ENCODE measurements at places on chromosomes 2 and 18.

- no peak for DNase-seq
Observed at GRCh38 chr2:120369250-120369649, 23.3 kb downstream of the INHBB start.

DNA sequence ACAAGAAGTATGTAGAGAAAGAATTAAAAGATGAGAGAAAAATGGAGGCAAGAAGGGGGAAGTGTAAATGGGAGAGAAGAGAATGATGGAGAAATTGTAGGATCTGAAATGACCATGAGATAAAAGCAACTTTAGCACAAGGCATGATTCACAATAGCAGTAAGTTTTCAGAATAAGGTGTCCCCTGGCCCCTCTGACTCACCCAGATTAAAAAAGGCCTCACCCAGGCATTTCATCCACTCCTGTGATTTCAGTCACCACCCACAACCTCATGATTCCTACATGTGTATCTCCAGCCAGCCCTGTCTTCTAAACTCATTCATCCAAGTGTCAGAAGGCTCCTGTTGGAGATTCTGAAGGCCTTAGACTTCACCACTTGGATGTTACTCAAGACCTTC, 56.6 kb downstream of the SP100 start:
- peak; percentile 41 for DNase-seq

DNA sequence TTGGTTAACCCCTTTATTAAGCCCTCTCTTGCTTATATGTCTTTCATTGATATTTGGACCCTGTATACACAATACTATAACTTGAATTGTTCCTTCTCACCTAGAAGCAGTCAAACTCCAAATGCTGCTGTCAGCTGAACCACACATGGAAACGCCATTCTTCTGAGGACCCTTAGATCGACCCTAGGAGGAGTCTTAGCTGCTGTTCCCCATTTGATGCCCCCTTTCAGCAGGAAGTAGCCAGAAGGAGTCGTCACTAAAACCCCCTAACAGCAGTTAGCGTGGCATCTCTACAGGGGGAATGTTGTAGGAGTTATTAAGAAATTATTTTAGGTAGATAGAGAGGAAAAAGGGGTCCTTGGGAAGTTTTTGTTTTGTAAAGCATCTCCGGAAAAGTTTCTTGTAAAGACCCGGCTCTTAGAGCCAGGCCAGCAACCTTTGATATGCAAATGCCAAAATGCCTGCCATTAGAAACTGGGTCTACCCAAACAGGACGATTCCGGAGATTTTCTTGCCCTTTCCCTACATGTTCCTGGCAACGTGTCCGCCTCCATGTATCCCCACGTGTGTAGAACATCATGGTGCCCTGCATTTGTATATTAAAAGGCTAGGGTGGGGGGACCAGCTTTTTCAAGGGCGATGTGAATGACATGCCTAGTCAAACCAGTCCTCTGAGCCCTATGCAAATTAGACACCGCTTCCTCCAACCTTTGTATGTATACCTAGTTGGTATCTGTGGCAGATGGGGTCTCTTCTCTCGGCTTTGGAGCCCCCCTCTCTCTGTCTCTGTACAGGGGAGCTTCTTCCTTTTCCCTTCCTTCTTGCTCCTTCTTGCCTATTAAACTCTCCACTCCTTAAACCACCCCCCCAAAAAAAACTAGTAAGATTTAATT, 638.4 kb upstream of the POU3F3 start:
- no peak for DNase-seq

DNA sequence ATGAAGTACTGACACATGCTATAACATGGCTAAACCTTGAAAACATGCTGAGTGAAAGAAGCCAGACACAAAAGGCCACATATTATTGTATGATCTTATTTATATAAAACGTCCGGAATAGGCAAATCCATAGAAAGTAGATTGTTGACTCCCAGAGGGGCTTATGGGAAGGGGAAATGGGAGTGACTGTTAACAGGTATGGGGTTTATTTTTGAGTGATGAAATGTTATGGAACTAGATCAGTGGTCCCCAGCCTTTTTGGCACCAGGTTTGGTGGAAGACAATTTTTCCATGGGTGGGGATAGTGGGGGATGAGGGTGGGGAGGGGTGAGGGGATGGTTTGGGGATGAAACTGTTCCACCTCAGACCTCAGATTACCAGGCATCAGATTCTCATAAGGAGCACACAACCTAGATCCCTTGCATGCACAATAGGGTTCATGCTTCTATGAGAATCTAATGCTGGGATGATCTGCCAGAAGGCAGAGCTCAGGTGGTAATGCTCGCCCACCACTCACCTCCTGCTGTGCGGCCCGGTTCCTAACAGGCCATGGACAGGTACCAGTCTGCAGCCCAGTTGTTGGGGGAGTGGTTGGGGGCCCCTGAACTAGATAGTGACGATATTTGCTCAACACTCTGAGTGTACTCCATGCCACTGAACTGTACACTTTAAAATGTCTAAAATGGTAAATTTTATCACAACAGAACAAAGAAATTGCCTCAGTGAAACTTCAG, 59.1 kb downstream of the EFEMP1 start:
- DNase-seq: no peak

GRCh38 chr2:237998530-237998929, 31.7 kb downstream of the UBE2F start:
- no peak for DNase-seq

- DNase-seq: no peak
Observed at GRCh38 chr18:44698518-44698917, 17.8 kb downstream of the SETBP1 start.

GRCh38 chr18:79248495-79249060, 147.2 kb upstream of the NFATC1 start:
- no peak for DNase-seq

GRCh38 chr2:223887127-223887526, 49.7 kb upstream of the AP1S3 start:
- DNase-seq: peak; percentile 44

DNA sequence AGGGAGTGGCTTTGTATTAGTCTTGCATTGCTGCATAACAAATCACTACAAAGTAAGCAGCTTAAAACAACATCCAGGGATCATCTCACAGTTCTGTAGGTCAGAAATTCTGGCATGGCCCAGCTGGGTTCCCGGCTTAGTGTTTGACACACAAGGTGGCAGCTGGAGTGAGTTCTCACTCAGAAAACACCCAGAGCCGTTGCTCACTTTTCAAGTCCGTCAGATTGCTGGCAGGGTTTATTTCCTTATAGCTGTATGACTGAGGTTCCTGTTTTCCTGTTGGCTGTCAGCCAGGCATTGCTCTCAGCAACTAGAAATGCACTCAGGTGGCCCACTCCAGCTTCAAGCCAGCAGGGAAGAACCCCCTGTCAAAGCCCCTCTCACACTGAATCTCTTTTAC, 324.1 kb downstream of the CCDC178 start:
- DNase-seq: peak; percentile 69

GRCh38 chr18:58091099-58091611, 47.1 kb downstream of the NEDD4L start:
- peak; percentile 57 for DNase-seq

- no peak for DNase-seq
Observed at GRCh38 chr2:159144776-159145614, 141.5 kb downstream of the WDSUB1 start.

DNA sequence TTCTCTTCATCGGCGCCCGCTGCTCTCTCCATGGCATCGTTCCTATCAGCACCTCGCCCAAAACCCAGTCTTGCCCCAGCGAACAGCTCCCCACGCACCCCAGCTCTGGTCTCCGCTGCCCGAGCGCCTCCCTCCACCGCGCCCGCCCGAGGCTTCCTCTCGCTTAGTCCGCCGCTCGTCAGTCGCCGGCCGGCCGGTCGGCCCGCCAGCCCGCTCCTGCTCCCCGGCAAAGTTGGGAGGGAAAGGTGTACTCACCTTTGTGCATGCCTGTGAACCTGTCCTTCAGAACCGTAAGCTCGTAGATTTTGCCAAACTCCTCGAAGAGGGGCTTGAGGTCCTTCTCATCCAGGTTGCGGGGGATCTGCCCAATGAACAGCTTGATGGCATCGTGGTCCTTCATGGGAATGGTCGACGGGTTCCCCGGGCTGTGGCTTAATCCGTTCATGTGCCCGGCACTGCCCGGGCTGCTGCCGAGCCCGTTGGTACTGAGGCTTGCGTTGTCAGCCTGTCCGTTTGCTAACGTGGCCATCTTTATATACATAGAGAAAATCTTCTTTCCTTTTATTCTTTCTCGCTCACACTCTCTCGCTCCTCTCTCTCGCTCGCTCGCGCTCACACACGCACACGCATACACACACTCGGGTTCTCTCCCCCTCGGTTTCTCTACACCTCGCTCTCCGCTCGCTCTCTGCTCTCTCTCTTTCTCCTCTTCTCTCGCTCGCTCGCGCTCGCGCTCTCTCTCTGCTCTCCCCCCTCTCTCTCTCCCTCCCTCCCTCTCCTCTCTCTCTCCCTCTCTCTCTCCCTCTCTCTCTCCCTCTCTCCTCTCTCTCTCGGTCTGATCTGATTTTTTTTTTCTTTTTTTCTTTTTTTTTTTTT, at the start of gene CELF4:
CELF4 (minus strand) TSS at position 698 of the 876 bp plus-strand sequence.
- no peak for DNase-seq

GRCh38 chr2:17979707-17980106, 101.2 kb downstream of the KCNS3 start:
- DNase-seq: no peak

DNA sequence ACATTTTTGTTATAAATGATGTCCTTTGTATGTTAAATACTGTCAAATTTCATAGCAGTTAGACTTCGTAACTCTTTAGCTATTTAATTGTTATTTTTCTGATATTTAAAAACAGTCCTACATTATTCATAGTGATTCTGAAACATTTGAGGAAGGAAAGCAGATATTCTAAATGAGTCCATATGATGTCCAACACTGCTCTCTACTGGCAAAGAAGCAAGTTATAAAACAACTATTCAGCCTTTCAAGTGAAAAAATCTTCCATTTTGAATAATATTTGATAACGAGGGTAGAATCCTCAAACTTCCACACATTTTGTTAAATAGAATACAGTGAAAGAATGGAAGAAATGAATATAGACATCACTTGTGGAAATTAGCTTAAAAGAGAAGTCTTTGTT, 220.8 kb downstream of the GULP1 start:
- peak; percentile 6 for DNase-seq

GRCh38 chr2:147227313-147227712, 617.5 kb upstream of the ACVR2A start:
- DNase-seq: no peak

GRCh38 chr2:235320326-235320725, 173.5 kb upstream of the AGAP1 start:
- DNase-seq: no peak

GRCh38 chr2:19347619-19348562, 10.5 kb downstream of the OSR1 start:
- DNase-seq: peak; percentile 85

DNA sequence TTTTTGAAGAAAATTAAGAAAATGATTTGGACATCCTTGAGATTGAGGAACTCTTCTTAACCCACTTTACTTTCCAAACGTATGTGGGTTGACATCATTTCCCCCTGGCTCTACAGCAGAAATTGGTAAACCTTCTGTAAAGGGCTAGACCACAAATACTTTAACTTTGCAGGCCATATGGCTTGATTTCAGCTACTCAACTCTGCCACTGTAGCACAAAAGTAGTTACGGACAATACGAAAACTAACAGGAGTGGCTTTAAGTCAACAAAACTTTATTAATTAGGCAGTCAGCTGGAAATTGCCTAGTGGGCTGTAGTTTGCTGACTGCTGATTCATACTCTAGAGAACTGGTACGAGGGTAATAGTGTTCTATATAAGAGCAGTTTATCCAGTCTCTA, 83.2 kb upstream of the DTNB start:
- DNase-seq: no peak

GRCh38 chr18:49651033-49651432, 89.2 kb downstream of the LIPG start:
- DNase-seq: no peak

- DNase-seq: no peak
Observed at GRCh38 chr2:241560162-241560882, 1.8 kb downstream of the BOK start.

- no peak for DNase-seq
Observed at GRCh38 chr2:48440103-48440390, 89.9 kb upstream of the STON1 start.

DNA sequence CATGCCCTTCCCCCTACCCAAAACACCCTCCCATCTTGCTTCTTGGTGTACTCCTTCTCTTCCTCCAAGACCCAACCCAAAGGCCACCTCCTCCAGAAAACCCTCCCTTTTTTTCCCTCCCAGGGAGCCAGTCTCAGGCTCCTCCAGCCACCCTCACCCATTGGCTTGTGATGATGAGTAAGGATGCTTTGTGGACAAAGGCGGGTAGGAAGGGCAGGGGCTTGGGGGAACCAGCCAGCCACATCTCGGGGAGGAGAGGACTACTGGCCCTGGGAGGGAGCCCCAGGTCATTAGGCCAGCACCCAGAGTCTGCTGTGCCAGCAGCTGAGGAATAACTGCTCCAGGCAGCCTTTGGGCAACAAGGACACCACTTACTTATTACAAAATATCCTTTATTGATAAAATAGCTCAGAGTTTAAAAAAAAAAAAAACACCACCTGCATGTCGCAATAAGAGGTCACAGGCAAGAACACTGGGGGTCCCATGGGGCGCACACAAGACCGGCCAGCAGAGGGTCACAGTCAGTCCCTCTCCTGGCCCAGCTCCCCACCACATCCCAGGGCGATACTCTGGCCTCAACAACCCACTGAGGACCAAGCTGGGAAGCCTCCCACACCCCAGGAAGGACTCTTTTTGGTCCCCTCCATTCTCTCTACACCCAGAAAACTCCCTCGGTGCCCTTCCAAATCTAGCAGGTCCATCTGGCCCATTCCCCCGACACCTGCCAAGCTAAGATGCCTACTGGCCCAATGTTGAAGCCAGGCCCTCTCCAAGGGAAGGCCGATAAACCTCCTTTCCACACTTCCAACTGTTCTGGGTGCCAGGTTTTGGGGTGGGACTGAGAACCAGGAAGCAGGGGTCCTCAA, 3.6 kb downstream of the ADRA2B start:
- DNase-seq: no peak

- no peak for DNase-seq
Observed at GRCh38 chr2:75772908-75773630, 62.4 kb upstream of the GCFC2 start.

DNA sequence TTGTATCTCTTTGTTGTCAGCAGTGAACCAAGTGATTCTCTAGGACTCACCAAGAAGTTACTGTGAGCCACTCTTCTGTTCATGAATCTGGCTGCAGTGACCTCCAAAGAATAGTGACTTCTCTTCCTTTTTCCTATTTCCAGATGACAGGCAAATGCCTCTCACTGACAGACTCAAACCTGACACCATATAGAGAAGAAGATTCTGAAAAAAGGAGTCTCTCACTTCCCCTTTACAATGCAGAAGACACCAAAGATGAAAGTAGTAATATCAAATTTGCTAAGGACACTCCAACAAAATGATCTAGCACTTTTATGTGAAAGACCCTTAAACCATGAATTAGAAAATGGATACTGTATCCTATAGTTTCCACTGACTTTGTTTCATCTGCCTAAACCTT, 44.4 kb upstream of the SETBP1 start:
- no peak for DNase-seq

DNA sequence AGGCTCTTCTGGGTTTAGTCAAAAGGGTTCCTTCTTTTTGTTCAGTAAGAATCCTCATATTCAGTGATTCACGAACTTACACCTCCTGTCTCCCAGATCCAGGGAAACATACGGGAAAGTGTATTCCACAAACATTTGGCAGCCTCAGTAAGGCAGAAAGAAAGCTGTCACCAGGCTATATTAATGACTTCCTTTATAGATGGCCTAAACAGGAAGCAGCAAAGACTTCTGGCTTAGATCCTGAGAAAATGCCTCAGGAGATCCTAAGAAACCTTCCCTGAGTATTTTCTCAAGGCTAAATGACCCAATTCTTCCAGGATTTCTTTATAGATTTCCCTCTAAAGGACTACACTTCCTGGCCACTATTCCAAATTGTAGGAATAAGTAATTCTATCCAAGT, 1995.5 kb upstream of the CELF4 start:
- DNase-seq: no peak
